NCI-H1092 (cell line): ENCODE measurements at places on chromosomes 16 and 17.

DNA sequence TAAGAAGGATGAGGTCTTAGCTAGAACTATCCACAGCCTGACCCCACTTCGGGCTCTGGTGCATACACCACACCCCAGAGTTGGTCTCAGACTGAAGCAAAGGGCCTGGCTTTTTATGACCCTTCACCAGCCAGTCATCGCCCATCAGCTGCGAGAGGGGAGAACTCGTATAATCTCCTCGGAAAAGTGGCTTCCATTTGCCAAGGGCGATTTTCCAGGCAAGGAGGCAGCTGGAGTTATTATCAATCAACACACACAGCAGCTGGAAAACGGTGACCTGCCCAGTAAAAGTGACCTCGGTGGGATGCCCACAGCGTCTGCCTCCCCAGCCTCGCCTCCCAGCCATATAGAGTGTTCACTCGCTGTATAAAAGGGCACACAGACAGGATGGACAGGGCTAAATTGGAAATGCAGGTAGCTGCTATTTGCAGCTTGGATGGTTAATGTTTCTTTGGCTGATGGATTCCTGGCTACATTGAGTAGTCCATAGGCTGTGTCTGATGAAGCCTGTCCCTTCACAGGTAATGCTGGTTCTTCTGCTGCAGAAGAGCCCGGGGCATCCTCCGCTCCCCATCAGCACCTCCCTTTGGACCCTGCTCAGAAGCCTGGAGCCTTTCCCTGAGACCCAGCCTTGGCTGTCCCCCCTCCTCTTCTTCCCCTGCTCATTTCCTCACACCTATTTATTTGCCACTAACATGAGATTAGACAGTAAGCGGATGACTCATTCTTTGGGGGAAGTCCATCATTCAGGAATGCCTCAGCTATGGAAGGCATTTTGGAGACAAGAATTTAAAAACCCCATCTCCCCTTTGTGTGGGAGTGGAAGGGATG is 45.7 kb downstream of the TMEM186 start:
- no peak for DNase-seq

GRCh38 chr17:68238164-68238870 is 9.5 kb upstream of the AMZ2 start:
- DNase-seq: no peak

DNA sequence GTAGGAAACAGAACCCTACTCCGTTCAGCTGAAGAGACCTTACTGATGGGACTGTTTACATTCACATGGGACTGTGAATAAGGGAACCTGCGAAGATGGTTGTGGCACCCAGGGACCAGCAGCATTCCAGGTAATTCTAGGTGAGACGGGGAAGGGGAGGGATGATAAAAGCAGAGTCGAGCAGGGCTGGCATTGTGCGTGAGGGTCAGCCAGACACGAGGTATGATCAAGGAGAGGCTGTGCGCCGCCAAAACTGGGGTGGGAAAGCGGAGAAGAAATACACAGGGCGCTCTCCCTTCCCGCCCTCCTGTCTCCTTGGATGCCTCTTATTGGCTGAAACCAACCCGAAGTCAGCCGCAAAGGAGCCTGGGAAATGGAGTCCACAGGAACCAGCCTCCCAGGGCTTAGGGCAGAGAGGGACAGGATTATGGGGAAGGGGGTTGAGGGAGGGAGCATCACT is 38.4 kb upstream of the CSNK2A2 start:
- DNase-seq: peak; percentile 45

- no peak for DNase-seq
These were observed 2.1 kb upstream of the ADGRG5 start for GRCh38 chr16:57540387-57540786.

DNA sequence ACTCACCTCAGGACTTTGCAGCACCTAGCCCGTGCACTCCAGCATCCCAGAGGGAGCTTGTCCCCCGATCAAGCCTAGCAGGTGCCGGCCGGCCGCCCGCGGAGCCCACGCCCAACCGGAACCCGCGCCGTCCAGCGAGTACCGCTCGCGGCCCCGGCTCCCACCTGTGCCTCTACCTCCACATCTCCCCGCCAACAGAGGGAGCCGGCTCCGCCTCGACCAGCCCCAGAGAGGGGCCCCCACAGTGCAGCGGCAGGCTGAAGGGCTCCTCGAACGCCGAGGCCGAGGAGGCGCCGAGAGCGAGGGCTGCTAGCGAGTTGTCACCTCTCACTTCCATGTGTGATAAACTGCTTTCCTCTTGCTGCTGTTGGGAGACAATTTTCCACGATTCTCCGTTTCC is 41.1 kb upstream of the DHRS7B start:
- no peak for DNase-seq

DNA sequence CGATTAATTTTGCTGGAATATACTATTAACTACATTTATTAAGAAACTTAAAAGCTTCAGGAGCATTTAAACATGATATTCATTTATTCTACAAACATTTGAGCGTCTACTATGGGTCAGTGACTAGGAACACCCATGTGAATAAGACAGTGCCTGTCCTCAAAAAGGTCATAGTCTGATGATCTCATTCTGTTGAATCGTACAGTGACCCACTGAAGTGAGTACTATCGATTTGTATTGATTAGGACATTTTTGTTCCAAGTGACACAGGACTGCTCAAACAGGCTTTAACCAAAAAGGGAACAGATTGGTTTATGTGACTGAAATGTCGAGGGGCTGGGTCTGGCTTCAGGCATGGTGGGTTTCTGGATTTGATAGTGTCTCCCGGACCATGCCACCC is 68.6 kb downstream of the WSB1 start:
- no peak for DNase-seq

GRCh38 chr17:57270801-57271245 is 14.5 kb downstream of the MSI2 start:
- no peak for DNase-seq
